OCI-M1 (cell line): ENCODE measurements at places on chromosomes 5 and 9.
A peak's percentile ranks its signal among the peaks of the same experiment; 100 is the strongest.

- no peak for DNase-seq
Measured at GRCh38 chr9:77518688-77519087, 129.4 kb downstream of the GNA14 start.

DNA sequence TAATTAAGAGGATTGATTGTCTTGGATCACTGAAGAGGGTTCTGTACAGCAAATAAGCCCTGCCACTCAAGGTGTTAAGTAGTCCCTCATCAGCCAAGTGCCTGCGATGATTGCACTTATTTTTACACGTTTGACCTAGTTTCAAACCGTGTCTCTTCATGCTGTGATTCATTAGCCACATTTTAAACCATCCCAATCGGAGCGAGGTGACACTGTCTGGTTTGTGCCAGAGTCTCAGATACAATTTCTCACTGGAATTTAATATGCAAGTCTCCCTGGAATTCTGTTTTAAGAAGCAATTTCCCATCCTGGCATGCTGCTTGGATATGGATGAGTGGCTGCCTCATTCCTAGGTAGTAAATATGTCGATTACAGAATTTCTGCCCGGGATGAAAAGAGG, 1.6 kb downstream of the INSYN2B start:
- no peak for DNase-seq

- DNase-seq: peak; percentile 80
Measured at GRCh38 chr5:33441241-33442177, 744 bp downstream of the TARS1 start.

- peak; percentile 70 for DNase-seq
Measured at GRCh38 chr5:150293091-150293941, 3.7 kb upstream of the CAMK2A start.

- no peak for DNase-seq
Measured at GRCh38 chr9:130354806-130355205, 89.2 kb downstream of the HMCN2 start.

DNA sequence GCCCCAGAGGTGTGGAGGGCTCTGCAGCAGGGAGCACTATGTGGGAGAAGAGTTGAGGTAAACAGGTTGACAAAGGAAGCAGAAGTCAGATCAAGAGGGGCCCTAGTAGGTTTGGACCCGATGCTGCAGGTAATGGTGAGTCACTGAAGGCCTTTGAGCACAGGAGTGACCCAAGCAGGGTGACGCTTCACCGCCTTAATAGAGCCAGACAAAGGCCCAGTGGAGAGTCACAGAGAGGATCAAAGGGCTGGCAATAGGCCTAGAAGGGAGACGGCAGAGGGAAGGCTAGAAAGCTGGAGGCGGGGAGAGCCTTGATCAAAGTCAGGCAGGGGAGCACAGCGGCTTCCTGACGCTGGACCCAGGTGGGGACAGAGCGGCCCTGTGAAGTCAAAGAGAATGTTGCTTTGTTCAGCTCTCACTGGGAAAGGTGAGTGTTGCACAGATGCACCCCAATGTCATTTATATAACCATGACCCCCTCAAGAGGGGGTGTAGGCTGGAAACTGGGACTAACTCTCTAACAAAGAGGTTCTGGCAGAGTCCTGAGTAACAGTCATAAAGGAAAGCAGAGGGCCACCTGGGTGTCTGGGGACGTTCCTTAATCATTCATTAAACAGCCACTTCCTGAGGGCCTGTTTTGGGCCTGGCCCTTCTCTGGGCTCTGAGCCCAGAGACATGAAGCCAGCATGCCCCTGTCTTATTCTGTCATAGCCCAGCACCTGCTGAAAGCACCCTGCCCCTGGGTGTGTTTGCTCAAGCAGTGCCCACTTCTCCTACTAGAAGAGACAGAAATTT, 9.8 kb upstream of the CPLX2 start:
- DNase-seq: no peak

GRCh38 chr5:90334741-90335140, 74.8 kb downstream of the CETN3 start:
- no peak for DNase-seq

DNA sequence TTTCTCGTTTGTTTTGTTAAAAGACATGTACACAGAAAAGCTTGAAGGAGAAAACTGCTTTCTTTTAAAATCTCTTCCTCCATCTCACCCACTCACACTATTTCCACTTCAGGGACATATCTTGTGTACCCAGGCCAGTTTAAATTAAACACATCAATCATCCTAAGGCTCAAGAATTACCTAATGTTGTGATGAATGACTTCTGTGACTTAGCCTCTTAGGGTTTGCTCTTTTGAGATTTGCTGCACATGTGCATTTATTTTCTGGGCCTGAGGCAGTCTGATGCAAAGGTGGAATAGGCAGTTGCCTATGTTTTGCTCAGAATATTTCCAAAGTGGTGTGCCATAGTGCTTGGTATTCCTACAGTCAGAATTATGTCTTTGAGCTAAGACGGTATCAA, 439.9 kb upstream of the CHD1 start:
- no peak for DNase-seq

- no peak for DNase-seq
Measured at GRCh38 chr9:3696368-3696767, 170.6 kb upstream of the RFX3 start.

DNA sequence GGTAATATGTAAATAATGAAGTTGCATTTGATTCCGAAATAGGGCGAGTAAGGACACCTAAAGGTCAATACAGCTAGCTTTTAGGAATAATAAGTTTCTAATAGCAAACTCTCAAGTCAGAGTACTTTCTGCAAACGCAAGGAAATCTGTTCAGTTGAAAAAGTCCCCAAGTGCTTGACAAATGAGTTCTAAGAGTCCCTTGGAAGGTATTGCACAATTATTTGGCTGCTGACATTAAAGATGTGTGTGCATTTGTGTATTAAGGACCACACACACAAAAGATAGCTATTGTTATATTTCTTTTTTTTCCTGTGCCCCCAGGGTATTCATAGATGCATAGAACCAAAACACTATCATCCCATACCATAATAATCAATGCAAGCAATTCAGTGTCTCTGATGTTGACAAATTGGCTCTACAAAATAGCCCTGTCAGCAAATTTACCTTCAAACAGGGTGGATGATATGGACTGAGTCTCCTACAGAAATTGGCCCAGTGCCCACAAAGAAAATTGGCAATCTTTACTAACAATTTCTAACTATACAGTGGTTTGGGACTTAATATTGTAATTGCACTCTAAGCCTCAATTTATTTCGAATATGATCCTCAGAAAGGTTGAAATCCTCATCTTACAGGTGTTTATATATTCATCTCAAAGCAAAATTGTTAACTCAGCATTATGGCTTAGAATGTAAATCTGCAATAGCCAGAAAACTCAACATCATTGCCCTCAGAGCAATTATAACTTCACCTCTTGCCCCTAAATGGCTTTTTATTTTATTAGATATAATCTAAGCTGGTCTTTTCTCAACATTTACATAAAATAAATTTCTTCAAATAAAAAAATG, 827.2 kb downstream of the MAT2B start:
- DNase-seq: no peak

- peak; percentile 94 for DNase-seq
Measured at GRCh38 chr5:76947082-76947503, 5.8 kb upstream of the CRHBP start.

- DNase-seq: no peak
Measured at GRCh38 chr9:136684799-136685198, 2.5 kb downstream of the AGPAT2 start.

DNA sequence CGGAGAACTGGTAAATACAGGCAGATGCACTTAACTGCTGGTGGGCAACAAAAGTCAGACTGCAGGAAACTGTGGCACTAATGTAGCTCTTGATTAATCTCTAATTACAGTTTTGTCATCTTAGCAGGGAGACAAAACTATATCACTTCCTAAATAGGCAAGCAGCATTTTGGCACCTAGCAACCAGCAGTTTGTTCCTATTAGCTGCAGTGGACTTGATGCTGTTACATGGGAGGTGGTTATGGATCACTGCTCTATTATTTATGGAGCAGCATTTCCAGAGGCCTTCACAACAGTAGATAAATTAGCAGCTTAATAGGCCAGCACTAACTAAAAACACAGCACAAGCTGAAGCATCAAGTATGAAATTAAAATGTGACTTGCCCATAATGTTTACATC, 518.3 kb upstream of the ITGA1 start:
- DNase-seq: peak; percentile 16

DNA sequence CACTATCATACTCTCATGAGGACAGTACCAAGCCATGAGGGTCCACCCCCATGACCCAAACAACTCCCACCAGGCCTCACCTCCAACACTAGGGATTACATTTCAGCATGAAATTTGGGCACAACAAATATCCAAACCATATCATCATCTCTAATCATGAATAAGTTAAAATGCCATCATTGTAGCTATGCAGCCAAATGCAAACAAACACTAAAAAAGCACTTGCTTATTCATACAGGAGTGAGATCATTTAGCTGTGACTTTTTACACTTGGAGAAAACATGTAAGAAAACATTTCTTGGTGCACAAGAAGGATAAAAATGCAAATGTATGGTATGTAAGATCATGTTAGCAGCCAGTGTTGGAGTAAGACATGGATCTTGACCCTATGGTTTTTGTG, 24.2 kb downstream of the BAAT start:
- DNase-seq: no peak

- peak; percentile 91 for DNase-seq
Measured at GRCh38 chr9:32884482-32884881, 101.1 kb downstream of the TMEM215 start.
